BJ (cell line): ENCODE measurements at places on chromosomes 11 and 22. TPM values are rescaled to one million over a fixed set of nuclear protein-coding genes. Genes with fewer than 3 reads are reported as not detected.

- DNase-seq: no peak
Observed at GRCh38 chr11:103202048-103202651, 92.9 kb downstream of the DYNC2H1 start.

DNA sequence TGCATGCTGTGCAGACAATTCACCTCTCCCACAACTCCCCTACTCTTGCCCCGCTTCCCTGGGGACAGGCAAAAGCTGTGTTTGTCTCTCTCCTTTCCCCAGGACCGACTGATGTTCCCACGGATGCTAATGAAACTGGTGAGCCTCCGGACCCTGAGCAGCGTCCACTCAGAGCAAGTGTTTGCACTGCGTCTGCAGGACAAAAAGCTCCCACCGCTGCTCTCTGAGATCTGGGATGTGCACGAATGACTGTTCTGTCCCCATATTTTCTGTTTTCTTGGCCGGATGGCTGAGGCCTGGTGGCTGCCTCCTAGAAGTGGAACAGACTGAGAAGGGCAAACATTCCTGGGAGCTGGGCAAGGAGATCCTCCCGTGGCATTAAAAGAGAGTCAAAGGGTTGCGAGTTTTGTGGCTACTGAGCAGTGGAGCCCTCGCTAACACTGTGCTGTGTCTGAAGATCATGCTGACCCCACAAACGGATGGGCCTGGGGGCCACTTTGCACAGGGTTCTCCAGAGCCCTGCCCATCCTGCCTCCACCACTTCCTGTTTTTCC is 1.4 kb upstream of the MADD start:
- DNase-seq: no peak

DNA sequence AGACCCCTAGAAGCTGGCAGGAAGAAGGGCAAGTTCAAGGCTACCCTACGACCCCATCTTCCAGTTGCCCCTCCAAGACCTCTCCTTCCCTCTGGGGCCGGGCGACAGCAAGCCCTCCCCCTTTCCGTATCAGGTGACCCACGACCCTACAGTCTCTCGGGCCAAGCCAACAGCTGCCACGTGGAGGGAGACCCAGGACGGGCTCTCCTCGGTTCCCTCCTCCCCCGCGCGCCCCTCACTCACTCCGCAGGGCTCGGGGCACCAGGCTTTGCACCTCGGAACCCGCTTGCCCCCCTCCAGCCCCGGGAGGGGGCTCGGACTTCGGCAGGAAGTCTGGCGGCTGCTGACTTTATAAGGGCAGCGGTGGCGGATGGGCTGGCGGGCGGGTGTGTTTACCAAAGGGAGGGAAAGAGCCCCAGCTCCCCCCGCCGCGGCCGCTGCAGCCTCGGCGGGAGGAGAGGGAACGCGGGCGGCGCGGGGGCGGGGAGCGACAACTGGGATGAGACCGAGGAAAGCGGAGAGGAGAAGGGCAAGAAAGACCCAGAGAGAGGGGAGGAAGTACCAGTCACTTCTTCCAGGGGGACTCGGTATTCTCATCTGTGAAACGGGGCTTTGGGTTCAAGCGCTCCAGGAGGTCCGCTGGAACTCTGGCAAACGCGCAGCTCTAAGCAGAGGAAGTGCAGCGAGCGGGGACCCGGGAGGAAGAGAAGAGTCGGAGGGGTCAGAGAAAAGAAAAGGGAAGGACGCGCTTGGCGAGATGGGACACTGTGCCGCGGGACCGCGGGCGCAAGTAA is 767 bp downstream of the SLC43A1 start:
- DNase-seq: no peak

DNA sequence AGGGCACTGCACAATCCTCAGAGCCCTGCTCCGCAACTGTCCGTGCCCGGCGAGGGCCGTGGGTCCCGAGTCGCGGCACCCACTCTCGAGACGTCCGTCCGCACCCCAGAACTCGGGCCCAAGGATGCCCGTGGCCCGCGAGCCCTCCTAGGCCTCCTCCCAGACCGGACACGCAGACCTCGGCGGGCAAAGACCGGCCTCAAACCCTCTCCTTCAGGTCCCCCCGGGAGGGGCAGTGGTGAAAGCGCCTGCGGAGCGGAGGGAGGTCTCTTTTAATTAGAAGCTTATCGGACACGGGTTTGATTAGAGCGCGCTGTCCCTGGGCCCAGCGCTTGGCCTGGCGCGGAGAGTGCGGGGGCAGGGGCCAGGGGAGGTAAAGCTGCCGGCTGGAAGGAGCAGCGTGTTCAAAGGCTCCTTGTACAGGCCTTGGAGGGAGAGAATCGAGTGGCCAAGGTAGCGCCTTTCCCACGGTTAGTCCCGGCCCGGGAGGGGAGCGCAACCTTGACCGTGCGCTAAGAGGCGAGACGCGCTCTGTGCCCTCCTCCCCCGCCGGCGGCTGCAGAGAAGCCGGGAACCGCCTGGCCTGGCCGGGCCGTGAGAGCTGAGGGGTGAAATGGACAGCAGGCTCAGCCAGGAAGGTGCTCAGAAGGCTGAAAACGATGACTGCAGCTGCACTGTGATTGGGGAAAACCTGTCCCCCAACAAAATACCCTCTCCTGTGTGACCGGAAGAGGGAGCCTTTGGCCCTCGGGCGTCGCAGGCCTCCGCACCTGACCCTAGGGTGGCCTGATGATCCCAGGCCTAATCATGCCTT is 4.6 kb downstream of the WT1 start:
- no peak for DNase-seq

The SAA4 gene
- not detected in 2 replicates for polyA plus RNA-seq

The TEAD1 gene
- polyA plus RNA-seq: 79.2 and 110 TPM in 2 replicates

The ADM2 gene
- polyA plus RNA-seq: 8.1 and 16.0 TPM in 2 replicates

- no peak for DNase-seq
Observed at GRCh38 chr11:119928047-119928446, 199.0 kb upstream of the NECTIN1 start.
